Activated T-helper 1 cell treated with anti-CD3 and anti-CD28 coated beads, Interleukin-12 subunit alpha, Interleukin-12 subunit beta, Interleukin-2, Interleukin-4 antibody, amounts not matched to agents 30 ng/mL and 10 ng/mL and 1 ng/mL, durations not matched to agents 14 hours and 24 hours and 36 hours (primary cell): ENCODE measurements at places on chromosomes 7 and 10. TPM values are rescaled to one million over a fixed set of nuclear protein-coding genes. Genes with fewer than 3 reads are reported as not detected.

GPR26 gene
- not detected in 2 replicates for total RNA-seq

TRPV5 gene
- total RNA-seq, result not detected in 2 replicates

CCL24 gene
- not detected in 2 replicates for total RNA-seq

GNGT1 gene
- total RNA-seq, result not detected in 2 replicates

EBLN1 gene
- total RNA-seq, result not detected in 2 replicates

NOC3L gene
- 47.7 and 47.8 TPM in 2 replicates for total RNA-seq

GJD4 gene
- not detected in 2 replicates for total RNA-seq

ANKRD61 gene
- total RNA-seq, result 0.44 and 0.56 TPM in 2 replicates

ANKRD30A gene
- not detected in 2 replicates for total RNA-seq

POT1 gene
- total RNA-seq, result 27.1 and 31.1 TPM in 2 replicates

IFIT3 gene
- 0.83 and 0.91 TPM in 2 replicates for total RNA-seq

PIK3AP1 gene
- total RNA-seq, result 8.2 and 9.9 TPM in 2 replicates

CDC14C gene
- not detected in 2 replicates for total RNA-seq

DENND11 gene
- 31.3 and 33.5 TPM in 2 replicates for total RNA-seq

CNPY1 gene
- total RNA-seq, result not detected in 2 replicates

STRIP2 gene
- 74.0 and 79.4 TPM in 2 replicates for total RNA-seq

ENTPD1 gene
- 25.8 and 26.3 TPM in 2 replicates for total RNA-seq

SPDYE1 gene
- total RNA-seq, result not detected in 2 replicates

PTTG1IP2 gene
- not detected in 2 replicates for total RNA-seq

EPHB6 gene
- 5.6 and 6.0 TPM in 2 replicates for total RNA-seq

AUTS2 gene
- 2.4 and 2.7 TPM in 2 replicates for total RNA-seq

TMEM213 gene
- total RNA-seq, result 0.08 TPM in 1 of 2 replicates, not detected in the other

PYROXD2 gene
- total RNA-seq, result 2.8 and 2.9 TPM in 2 replicates

CADPS2 gene
- not detected in 2 replicates for total RNA-seq

OR6V1 gene
- total RNA-seq, result not detected in 2 replicates

PPP1R9A gene
- not detected in 2 replicates for total RNA-seq

ALDH18A1 gene
- total RNA-seq, result 122 and 127 TPM in 2 replicates

OPALIN gene
- not detected in 2 replicates for total RNA-seq

GPC2 gene
- 3.9 and 4.8 TPM in 2 replicates for total RNA-seq

MMD2 gene
- total RNA-seq, result not detected in 2 replicates

STEAP1 gene
- 1.9 and 3.3 TPM in 2 replicates for total RNA-seq

CCDC71L gene
- 17.9 and 19.0 TPM in 2 replicates for total RNA-seq

C10orf67 gene
- total RNA-seq, result 0.18 TPM in 1 of 2 replicates, not detected in the other
